ENCODE measurements at places on chromosomes 2 and 18. TPM values are rescaled to one million over a fixed set of nuclear protein-coding genes. Genes with fewer than 3 reads are reported as not detected.

DNA sequence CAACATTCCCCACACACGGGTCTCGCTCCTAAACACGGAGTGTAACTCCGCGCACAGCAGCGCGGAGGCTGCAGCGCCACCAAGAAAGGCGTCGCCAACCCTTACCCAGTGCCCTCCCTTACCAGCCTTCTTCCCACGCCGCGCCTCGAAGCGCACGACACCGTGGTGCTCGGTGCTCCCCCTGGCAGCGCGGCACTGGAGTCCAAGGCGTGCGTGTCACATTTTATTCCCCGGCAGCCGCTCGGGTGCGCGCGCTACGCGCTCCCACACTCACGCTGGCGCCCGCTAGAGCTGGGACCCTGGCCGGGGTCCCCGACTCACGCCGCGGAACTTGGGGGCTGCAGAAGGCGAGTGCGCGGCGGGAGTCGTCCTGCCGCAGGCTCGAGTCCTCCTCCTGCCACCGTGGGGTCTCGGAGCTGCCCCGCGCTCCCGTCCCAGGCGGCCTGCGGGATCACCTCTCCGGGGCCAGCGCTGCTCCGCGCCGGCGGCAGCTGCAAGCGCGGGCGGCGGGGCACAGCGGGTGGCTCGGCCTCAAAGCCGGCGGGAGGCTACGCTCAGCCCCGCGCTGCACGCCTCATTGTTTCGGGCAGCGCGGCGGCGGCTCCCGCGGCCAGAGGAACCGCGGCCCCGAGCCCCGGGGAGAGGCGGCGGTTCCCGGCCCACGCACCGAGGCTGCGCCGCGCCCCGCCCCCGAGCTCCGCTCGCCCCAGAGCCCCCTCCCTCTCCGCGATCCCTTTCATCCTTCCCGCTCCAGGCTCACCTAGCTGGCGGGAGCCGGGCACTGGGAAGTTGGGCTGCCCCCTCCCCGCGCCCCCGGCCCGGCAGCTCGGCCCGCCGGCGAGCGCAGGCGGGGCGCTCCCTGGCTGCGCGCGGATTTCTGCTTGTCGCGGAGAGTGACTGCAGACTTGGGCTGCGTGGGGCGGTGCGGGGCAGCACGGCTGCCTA lies at the start of gene ST6GAL2:
Gene ST6GAL2 (minus strand): TSS at position 197 of the 945 bp plus-strand sequence. CDS start 42,190 bp downstream, outside the sequence.
- no peak for DNase-seq

DNA sequence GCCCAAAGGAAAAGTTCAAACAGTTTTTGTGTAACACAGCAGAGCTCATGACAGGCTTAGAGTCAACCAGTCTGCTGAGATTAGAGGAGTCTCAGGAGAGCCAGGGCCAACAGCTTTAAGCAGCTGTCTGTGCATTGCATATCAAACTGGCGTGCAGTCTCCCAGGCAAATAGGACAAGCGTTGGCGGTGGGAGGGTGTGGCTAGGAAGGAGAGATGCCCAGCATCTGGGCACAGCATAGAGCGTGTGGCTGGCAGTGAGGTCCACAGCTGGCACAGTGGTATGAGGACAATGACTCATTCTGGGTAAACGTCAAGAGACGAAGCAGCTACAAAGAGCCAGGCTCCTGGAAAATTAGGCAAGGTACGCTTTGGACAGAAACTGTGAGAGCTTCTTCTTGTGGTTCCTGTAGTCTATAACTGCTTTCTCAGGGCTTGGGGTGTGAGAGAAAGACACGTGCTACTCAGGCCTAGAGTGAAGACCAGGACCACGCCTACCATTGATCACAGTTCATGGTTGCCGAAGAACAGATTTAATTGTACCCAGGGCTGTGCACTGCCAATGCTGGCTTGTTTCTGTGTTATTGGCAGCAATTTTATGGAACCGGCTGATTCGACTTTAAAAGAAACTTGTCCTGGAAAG lies 14.8 kb downstream of the ZAP70 start:
- peak; percentile 17 for DNase-seq

DNA sequence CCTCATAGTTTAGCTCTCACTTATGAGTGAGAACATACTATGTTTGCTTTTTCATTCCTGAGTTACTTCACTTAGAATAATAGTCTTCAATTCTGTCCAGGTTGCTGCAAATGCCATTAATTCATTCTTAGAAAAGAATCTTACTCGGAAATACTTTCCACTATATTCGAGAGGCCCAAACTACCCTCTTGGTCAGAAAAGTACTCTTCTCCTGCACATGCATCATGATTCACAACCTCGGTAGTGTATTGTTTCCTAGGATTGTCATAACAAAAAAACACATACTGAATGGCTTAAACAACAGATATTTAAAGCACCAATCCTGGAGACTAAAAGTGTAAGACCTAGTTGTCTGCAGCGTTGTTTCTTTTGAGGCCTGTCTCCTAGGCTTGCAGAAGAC lies 364.0 kb upstream of the SLC14A2 start:
- no peak for DNase-seq

RGPD4 gene
- total RNA-seq, result 0.19 TPM

SLC35F6 gene
- 2.0 TPM for total RNA-seq

GRCh38 chr2:23422089-23423061 lies 37.4 kb downstream of the KLHL29 start:
- DNase-seq, result no peak

GRCh38 chr2:48114256-48114655 lies 208.0 kb upstream of the FBXO11 start:
- DNase-seq, result peak; percentile 88

DNA sequence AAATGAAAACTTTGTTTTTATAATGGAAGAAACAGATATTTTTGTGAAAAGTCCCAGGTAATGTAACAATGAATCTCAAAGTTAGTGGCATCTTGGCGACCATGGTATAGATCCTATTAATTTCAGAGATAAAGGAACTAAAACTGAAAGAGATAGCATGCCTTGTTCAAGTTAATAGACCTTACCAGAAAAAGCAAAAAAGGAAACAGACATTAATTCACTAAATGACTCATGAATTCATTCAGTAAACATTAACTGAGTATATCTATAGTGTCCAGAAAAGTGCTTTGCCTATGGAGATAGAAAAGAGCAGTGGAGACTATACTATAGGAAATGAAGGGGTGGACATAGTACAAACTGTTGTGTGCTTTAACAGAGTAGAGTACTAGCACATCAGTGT lies 763.3 kb downstream of the TRIB2 start:
- DNase-seq, result no peak

DNA sequence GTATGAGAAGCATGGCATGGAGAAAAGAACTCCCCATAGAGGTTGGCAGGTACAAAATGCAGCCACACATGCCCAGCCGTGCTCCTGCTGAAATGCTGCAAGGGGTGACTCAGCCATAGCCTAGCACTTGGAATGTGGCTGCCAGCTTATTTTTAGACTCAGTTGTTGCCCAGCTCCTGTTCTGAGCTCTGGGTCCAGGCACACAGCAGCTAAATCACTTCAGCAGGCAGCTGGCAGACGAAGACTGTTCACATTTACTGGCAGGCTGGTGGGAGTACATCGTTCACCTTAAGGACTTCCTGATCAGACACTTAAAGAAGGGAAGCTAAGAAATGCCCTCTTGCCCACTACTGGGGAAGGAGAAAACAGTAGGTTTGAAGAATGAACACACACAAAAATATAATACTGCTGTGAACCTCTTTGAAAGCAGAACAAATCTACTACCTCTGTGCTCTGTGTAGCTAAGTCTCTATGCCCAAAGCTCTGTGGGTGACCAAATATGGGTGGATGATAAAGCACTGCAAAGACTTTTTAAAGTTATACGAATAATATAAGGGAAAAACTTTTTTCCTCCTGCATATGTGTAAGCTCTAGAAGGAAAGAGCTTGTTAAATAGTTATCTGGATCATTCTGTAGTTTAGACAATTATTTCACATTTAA lies 146.1 kb downstream of the LNPK start:
- no peak for DNase-seq

UGT1A8 gene
- not detected for total RNA-seq

DNA sequence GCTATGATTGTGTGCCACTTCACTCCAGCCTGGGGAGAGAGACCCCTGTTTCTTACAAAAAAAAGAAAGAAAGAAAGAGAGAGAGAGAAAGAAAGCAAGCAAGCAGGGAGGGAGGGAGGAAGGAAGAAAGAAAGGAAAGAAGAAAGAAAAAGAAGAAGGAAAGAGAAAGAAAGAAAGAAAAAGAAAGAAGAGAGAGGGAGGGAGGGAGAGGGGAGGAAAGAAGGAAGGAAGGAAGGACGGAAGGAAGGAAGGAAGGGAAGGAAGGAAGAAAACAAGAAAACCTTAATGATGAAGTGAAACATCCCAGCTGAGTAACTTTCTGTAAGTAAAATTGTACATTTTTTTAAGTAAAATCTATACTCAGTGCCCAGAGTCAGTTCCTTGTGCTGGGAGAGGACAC lies 75.5 kb upstream of the GLS start:
- DNase-seq, result no peak

NEU2 gene
- total RNA-seq, result not detected

DNA sequence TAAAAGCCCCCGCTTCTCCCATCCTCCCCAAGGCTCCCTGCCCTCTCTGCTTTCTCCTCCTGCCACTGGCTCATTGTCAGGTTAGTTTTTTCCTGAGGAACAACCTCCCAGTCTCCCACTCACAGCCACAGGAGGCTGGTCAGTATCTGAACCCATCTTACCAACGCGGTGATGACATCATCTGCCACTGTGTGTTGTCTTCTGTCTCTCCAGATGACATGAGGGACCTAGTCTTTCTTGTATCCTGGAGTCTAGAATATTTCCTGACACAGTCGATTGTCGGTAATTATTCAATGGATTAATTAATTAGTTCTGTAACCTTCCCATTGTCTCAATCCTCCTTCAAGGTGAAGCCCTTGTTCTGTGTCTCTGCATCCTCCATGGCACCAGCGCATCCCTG lies 290.2 kb downstream of the GALR1 start:
- DNase-seq, result no peak

- DNase-seq, result no peak
Observed at GRCh38 chr2:188051706-188052105, 240.0 kb upstream of the GULP1 start.

DNA sequence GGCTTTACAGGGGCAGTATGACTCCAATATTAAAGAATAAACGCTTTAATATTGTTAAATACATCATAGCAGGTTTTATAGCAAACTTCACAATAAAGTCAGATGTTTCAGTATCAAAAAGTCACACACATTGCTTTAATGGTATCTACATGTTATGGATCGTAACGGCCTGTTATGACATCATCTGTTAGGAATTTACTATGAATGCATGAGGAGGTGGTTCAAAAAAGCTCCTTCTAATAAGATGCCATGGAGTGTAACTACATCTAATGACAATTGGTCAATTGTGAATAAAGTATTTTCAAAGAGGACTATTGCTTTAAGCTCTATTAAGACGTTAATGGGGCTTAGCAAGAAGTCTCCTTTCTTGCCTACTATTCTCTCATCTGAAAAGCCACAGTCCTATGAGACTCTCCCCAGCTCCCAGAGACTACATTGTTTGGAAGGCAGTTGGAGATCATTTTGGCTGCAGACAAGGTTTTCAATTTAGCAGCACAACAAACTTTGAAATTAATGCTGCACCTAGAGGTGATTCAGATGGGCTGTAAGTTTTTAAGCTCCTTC lies 300.7 kb upstream of the MEIS1 start:
- DNase-seq, result no peak

TWIST2 gene
- not detected for total RNA-seq

CD8B2 gene
- total RNA-seq, result 0.10 TPM

MAL gene
- total RNA-seq, result 23.5 TPM

GRCh38 chr2:241271706-241272302 lies 43.7 kb downstream of the HDLBP start:
- peak; percentile 54 for DNase-seq

GPBAR1 gene
- total RNA-seq, result not detected

DNA sequence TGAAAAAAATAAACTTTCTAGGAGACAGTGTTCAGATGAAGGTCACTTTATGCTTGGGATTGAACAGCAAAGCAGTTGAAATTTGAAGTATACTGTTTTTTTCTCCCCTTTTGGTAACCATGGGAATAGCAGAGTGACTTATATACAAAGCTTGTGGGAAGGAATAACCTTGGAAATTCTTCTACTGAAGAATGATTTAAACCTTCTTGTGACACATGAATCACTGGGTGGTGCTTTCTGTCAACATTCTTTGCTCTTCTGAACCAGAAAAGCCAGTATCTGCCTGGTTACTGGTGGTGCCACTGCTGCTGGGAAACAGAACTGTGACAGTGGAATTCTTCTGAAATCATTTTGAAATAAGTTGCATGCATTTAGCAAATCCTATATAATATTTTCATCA lies 39.4 kb upstream of the RND3 start:
- DNase-seq, result no peak

UGT1A4 gene
- total RNA-seq, result not detected

DNA sequence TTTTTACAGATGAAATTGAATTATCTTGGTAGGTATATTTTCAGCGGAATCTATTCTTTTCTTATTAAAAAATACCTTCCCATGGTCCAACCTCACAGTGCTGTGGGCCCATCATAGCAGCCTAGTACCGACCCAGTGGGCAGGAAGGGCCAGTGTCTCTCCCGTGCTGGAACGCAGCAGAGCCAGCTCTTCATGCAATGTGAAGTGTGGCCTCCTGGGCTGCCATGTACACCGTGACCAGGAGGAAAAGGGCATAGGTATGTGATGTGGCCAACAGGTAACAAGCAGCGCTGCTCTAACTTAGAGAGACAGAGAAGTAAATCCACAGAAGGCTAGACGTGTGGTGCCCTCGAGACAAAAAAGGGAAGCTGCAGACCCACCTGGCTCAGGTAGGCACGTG lies 221.1 kb upstream of the SALL3 start:
- DNase-seq, result no peak

GRCh38 chr18:10322435-10322834 lies 132.0 kb upstream of the APCDD1 start:
- no peak for DNase-seq

FAM228B gene
- total RNA-seq, result 3.6 TPM

GRCh38 chr2:95734976-95735890 lies 143.4 kb downstream of the TRIM43 start:
- DNase-seq, result no peak

SLC5A7 gene
- not detected for total RNA-seq

SNTG2 gene
- 0.57 TPM for total RNA-seq

DNA sequence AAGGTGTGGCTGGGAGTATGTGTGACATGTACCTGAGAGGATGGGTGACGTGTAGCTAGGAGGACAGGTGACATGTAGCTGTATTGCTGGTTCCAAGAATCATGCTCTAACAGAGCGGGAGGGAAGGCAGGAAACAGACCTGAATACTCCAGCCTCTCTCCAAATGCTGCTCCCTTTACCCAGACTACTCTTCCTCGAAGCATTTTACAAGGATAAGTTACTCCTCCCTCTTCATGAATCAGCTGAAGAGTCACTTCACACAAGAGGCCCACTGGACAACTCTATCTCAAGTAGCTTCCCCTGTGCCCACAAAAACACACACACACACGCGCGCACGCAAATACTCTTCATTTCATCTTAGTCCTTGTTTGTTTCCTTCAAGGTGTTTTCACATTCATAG lies 52.6 kb upstream of the KIDINS220 start:
- no peak for DNase-seq

- DNase-seq, result no peak
Observed at GRCh38 chr2:83067947-83068346, 1391.1 kb downstream of the SUCLG1 start.

GRCh38 chr2:194883711-194884110 lies 773.3 kb upstream of the SLC39A10 start:
- no peak for DNase-seq

VIT gene
- not detected for total RNA-seq

All from activated naive CD4-positive, alpha-beta T cell treated with anti-CD3 and anti-CD28 coated beads for 36 hours (primary cell).